Right lung (tissue), 10 donors: ENCODE measurements at places on chromosomes 7 and 10. TPM values are rescaled to one million over a fixed set of nuclear protein-coding genes. Genes with fewer than 3 reads are reported as not detected.

The TUBAL3 gene
- polyA plus RNA-seq: not detected

The SLC16A9 gene
- 56.2 TPM for polyA plus RNA-seq

The TAS2R3 gene
- polyA plus RNA-seq: 2.5 TPM

The PRXL2A gene
- polyA plus RNA-seq: 94.2 TPM

The SPDYE6 gene
- polyA plus RNA-seq: 2.3 TPM

The RGS10 gene
- polyA plus RNA-seq: 16.9 TPM

The SLC29A4 gene
- polyA plus RNA-seq: 44.2 TPM

The STEAP1 gene
- 1.6 TPM for polyA plus RNA-seq

The A1CF gene
- polyA plus RNA-seq: 0.05 TPM

The GJC3 gene
- polyA plus RNA-seq: 0.99 TPM

The ADAM22 gene
- polyA plus RNA-seq: 8.0 TPM

The BTBD16 gene
- polyA plus RNA-seq: 0.44 TPM

The CTAGE4 gene
- polyA plus RNA-seq: 1.3 TPM

The CCL24 gene
- 0.55 TPM for polyA plus RNA-seq

The CTAGE6 gene
- polyA plus RNA-seq: not detected

The LUC7L2 gene
- 167 TPM for polyA plus RNA-seq

The FAM24A gene
- not detected for polyA plus RNA-seq

The OR13A1 gene
- 0.08 TPM for polyA plus RNA-seq

The NUDT13 gene
- polyA plus RNA-seq: 7.6 TPM
